ENCODE measurements at places on chromosomes 5 and 9.

DNA sequence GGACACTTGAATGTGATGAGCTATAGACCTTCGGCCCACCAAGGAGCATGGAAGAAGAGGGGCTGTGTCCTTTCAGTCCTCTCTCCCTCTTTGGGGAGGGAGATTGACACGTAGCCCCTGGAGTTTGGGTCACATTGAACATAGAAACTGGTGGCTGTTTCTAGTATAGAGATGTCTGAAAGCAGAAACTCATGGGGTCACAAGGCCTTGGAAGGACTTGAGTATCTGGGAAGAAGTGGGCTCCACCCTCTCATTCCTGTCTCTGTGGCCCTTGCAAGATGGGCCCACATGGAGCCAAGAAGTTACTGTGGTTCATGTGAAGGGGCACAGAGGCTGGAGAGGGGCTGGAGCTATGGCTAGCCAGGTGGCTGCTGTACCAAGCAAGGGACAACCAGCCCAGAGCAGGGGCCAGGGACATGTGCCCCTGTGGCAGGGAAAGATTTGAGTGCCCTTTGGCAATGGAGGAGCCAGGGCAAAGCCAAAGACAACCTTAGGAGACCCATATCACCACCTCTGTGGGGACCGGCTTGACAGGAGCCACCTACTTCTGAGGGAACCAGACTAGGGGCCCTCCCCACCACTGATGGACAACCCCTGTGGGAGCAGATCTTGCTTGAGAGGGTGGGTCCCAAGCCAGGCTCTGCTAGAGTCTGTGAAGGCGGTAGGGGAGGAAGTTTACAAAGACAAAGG lies 12.8 kb upstream of the ANGPTL2 start:
- DNase-seq: no peak

DNA sequence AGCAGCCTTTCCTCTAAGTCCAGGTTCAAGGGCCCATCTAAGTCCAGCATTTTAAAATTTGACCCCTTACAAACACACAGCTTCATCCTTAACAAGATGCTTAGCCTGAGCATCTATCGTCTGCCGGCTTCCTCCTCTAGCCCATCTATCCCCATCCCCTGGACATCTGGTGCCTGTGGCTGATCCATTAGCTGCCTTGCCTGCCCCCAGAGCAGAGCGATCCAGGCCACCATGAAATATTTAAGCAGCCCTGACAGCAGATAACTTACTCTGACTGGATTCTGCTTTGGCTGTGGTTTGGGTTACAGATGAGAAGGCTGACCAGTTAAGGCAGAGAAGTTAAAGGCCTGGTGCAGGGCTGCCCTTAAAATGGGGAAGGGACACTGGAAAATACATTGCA lies 30.9 kb upstream of the CPEB4 start:
- DNase-seq: no peak

- no peak for DNase-seq
These were observed 491.0 kb upstream of the CLINT1 start for GRCh38 chr5:158349987-158350386.

- DNase-seq: no peak
These were observed 47.7 kb upstream of the BOD1 start for GRCh38 chr5:173664154-173664526.

DNA sequence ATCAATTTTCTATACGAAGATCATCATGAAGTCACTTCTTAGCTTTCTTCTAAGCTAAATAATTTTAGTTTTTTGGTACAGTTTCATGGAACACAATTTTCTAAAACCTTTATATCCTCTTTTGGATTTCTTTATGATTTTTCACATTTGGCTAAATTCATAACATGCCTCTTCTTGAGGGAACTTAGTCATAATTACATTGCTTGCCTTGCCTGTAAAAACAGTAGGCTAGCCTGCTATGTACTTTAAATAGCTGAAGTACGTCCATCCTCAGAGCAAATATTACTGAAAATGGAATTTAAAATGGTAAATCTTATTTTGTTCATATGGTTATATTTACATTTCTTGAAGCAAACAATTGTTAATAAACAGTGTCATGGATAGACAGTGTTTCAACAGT lies 225.0 kb downstream of the VPS13A start:
- DNase-seq: peak; percentile 10

DNA sequence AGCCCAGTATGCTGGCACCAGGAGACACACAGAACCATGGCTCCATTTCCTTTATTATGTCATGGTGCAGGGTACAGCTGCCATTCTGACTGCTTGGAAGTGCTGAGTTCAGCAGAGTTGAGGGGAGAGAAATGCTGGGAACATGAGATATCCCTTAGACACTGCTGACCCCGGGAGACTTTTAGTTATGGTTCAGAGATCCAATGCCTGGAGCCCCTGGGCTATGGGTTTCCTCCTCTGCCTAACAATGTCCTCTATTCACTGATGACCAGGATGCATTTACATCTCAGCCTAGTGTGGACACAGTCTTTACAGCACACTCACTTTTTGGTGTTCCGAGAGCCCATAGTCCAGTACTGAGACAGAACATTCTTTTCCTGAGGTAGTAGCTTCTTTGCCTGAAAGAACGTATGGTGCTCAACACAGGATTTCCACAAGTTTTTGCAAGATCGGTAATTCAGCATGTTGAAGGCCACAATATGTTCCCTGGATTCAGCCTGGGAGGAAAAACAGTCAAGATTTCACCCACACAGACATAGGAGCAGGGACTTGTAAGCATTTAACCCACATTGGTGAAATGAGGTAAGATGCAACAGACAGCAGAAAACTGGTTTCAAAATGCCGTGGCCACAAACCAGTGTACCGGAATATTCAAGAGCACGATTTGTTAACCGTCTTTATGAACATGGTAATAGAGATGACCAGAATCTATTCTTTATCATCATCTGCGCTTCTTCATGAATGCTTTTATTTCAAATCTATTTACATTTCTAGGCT lies 71.3 kb downstream of the PTPN3 start:
- DNase-seq: no peak

DNA sequence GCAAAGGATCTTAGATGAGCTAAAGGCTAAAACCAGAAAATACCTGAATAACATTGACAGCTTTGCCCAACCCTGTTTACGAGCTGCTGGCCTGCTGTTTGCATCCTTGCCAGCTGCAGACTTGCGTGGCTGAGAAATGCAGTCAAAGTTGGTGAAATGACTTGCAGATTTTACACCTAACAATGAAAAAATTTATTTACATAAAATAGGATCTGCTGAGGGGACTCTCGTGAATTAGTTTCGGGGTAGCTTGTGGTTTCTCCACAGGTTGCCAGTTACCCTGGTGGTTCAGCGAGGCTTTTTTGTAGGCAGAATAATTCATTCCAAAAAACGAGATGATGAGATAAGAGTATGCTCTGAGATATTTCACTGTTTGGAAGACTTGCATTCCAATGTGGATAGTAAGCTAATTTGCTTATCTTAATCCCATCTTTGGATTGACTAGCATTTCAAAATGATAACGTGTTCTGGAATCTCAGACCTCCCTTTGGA lies 65.7 kb upstream of the FANCC start:
- peak; percentile 76 for DNase-seq

DNA sequence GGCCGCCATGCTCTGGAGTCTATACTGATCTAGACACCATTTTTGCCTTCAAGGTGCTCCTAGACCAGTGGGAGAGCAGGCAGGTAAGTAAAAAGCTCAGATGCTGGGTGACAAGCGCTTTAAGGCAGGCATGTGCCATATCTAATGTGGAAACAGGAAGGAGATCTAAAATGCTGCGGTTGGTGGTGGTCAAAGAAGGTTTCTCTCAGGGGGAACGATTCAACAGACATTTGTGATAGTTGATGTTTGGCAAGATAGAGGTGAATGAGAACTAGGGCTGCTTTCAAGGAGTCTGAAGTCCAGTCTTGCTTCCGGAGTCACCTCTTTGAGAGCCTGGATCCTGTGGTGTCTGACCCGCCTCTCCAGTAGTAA lies 146.2 kb upstream of the KLF4 start:
- no peak for DNase-seq

DNA sequence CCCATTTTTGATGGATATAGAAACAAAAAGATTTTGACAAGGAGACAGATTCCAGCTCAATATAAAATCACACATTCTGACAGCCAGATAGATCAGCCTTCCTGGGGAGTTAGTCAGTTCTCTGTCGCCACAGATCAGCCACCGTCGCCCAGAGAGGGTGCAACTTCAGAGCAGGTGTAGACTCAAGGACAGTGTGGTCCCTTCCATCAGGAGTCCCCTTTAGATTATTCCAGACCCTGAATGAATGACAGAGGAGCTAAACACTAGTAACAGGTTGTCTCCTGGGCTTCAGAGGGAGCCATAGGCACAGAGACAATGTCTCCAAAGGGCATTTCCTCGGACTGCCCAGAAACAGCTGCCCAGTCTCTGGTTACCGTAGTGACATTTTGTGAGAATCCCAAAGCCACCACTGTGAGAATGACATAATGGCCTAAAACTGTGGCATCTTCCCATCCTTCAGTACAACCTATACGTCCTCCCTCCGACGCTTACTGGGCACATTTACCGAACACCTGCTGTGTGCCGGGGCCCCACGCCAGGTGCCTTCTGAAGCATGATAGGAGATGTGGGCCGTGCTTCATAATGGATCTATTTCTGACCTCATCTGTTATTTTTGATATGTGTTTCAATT lies 47.4 kb upstream of the SLC2A8 start:
- no peak for DNase-seq

DNA sequence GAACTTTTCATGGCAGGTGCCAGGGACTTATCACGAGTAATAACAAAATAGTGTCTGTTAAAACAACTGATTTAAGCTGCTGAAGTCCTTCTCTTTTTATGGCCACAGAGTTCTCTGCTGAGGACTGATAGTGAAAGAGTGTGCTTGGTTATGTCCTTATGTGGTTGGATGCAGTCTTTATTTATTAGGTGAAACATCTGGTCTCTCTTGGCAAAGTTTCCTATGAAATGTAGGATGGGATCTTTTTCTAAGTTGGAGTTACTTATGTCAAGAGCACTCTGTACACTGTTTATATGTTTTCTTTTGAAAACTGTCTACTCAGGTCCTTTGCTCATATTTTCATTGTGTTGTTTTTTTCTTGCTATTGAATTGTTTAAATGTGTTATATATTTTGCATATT lies 1816.1 kb upstream of the C9orf72 start:
- no peak for DNase-seq

DNA sequence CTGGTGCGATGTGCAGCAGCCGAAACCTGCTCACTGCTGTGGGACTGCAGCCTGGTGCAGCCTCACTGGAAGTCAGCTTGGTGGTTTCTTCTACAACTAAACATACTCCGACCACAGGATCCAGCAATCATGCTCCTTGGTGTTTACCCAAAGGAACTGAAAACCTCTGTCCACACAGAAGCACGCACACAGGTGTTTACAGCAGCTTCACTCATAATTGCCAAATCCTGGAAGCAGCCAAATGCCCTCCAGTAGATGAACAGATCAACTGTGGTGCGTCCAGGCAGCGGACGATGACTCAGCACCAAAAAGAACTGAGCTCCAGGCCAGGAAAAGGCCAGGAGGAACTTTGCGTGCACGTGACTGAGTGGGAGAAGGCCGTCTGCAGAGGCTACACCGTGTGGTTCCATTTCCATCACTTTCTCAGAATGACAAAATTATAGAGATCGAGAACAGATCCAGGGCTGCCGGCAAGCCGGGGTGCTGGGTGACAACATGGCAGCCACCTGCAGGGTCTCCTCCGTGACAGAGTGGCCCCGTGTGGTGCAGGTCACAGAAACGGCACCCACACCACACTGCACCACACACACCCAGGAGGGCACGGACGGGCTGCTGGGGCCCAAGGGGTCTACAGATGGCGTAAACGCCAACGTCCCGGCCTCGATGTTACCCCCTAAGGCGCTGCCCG lies 23.1 kb upstream of the NSMF start:
- no peak for DNase-seq

DNA sequence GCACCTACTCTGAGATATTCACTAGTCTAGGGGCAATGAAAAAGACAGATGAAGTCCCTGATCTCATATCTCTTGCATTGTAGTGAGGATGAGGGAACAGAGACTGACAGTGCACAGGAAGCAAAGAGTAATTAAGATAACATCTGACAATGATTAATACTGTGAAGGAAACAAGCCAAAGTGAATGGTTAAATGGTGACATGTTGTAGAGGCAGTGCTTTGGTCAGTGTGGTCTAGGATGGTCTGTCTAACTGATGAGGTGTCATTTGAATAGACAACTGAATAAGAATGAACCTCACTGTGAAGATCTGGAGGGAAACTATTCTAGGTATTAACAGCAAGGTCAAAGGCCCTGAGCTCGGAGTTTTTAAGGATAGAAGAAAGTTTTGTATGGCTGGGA lies 333.3 kb upstream of the GRIA1 start:
- peak; percentile 12 for DNase-seq

- DNase-seq: no peak
These were observed 315.6 kb downstream of the ZSWIM6 start for GRCh38 chr5:61647672-61648071.

DNA sequence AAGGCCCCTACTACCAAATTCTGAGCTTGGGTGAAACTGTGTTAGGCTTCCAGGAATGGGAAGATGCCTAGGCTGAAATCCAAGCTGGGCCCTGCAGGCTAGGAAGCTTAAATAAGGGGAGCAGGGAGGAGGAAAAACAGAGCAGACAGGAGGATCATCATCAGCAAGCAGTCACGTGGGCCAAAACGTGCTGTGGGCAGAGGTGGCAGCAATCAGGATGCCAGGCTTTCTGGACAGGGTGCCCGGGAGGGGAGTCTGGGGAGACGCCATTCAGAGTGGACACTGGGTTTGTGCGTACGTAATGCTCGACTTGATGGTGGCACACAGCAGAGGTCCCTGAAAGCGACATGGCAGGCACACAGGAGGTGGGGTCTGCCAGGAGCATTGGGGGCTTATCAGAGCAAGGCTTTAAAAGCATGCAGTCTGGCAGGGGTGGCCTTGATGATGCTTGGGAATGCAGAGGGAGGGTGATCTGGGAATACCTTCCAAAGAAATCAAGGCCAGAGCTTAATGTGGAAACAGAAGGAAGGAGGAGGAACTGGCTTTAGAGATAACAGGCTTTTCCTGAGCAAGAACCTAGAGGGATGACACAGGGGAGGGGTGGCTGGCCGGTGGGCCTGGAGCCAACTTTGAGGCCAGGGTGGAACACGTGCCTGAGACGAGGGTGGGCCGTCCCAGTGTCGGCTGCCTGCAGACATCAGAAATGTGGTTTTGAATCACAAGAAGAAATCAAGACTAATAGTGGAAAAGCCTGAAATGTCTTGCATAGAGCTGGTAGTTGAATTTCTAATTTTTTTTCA lies 212.5 kb downstream of the GADD45G start:
- DNase-seq: no peak

GRCh38 chr5:138275379-138275782 lies 960 bp upstream of the GFRA3 start:
- DNase-seq: no peak

GRCh38 chr9:133707763-133708245 lies 30.3 kb downstream of the SARDH start:
- DNase-seq: no peak

GRCh38 chr9:127708952-127709587 lies 2.3 kb downstream of the CFAP157 start:
- DNase-seq: no peak

- DNase-seq: no peak
These were observed 195.9 kb downstream of the ARHGAP26 start for GRCh38 chr5:142966121-142966420.

DNA sequence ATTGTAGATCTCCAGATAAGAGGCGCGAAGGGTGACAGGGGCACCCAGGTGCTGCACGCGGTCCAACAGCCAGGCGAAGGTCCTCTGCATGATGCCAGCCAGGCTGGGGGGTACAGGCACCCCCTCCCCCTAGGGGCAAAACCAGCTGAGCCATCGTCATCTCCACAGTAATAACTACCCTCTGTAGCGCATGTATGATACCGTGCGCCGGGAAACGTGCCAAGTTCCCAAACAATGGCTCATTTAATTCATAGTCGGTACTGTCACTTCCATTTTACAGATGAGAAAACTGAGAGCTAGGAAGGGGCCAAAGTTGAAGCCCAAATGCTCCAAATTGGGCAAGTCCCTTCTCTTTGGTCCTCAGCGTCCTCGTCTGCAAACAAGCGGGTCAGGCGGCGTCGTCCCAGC lies 1.5 kb downstream of the KIF12 start:
- DNase-seq: no peak
